ENCODE measurements at places on chromosomes 11 and 22.

GRCh38 chr11:69153661-69154060 lies 2.1 kb upstream of the SMIM38 start:
- no peak for DNase-seq

- DNase-seq = no peak
Observed at GRCh38 chr11:30257058-30257457, 26.2 kb downstream of the FSHB start.

- DNase-seq = no peak
Observed at GRCh38 chr11:87970762-87971161, 204.5 kb downstream of the RAB38 start.

DNA sequence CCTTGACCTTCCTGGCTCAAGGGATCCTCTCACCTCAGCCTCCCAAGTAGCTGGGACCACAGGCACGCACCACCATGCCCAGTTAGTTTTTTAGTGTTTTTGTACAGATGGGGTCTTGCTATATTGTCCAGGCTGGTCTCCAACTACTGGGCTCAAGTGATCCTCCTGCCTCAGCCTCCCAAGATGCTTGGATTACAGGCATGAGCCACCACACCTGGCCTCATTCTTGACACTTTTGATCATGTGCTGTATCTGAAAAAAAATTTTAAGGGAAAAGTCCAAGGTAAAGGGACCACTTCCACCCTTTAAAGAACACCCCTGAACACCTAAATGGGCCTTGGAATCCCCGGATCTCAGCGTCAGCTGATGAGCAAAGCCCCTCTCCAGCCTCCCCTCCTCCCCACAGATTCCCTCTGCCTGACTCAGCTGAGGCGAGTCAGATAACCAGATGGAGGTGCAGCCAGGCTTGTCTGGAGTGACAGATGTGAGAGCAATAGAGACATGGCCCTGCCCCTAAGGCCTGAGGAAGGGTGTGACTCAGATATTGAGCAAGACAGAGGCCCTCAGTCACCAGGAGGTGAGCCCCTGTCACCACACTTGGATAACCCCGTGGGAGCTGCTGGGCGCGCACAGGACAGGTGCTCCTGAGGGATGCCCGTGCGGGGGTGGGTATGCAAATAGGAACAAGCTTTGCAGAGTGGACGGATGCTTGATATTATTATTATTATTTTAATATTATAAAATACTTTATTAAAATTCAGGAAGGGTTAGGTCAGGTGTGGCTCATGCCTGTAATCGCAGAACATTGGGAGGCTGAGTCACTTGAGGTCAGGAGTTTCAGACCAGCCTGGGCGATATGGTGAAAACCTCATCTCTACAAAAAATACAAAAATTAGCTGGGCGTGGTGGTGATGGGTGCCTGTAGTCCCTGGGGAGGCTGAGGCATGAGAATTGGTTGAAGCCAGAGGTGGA lies 5.0 kb upstream of the CCDC88B start:
- peak; percentile 44 for DNase-seq

GRCh38 chr11:50412832-50413231 lies 380.2 kb downstream of the OR4C45 start:
- DNase-seq = no peak

All from progenitor cell of endocrine pancreas (in vitro differentiated cells).